ENCODE measurements at places on chromosomes 12 and 14. TPM values are rescaled to one million over a fixed set of nuclear protein-coding genes. Genes with fewer than 3 reads are reported as not detected.

DNA sequence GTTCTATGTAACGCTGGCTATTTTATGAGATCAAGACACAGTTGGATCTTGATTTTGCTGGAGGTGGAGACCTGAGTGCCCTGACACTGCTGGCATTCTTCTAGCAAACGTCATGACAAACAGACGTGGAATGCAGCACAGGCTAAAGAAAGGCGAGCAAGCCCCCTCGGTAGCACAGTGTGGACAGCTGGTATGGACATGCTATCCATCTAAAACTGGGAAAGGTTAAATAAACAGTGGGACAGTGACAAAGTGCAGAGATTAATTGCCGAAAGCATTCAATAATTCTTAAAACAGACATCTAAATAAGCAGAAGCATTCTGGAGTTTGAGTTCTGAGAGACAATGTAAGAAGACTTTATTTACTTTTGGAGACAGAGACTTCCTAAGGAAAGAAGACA is 237.2 kb downstream of the FBXL14 start:
- H3K4me1 ChIP-seq = peaks cover 34% of the 10 kb centered on the region
- no peaks in the 10 kb centered on the region for H3K36me3 ChIP-seq
- no peaks in the 10 kb centered on the region for H3K27me3 ChIP-seq
- no peak overlapping the region for H3K27ac ChIP-seq

- H3K27me3 ChIP-seq = no peaks in the 10 kb centered on the region
- H3K27ac ChIP-seq = peak overlapping the region; percentile 67
- H3K36me3 ChIP-seq = peaks cover 8% of the 10 kb centered on the region
Observed at GRCh38 chr14:65103150-65103760, 938 bp upstream of the MAX start.

- DNase-seq = no peak
- H3K36me3 ChIP-seq = no peaks in the 10 kb centered on the region
- H3K4me1 ChIP-seq = no peaks in the 10 kb centered on the region
Observed at GRCh38 chr14:68193970-68194681, 374.5 kb downstream of the RAD51B start.

DNA sequence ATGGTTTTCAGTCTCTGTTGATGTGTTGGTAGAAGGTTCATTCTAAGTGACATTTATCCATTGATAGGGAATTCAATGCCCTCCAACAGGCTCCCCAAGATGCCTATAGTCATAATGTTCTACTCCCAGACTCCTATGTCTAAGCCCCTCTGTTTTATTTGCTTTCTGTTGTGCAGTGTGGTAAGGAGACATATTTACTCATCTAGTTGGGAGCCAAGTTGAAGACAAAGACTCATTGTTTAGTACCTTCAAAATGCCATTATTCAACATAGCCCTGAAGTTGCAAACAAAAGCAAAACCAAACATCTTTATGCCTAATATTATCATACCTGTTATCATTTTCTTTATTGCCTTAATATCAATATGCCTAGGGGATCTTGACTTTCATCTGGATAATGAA is 302.1 kb downstream of the RMST start:
- H3K27me3 ChIP-seq = no peaks in the 10 kb centered on the region
- no peaks in the 10 kb centered on the region for H3K36me3 ChIP-seq

DNA sequence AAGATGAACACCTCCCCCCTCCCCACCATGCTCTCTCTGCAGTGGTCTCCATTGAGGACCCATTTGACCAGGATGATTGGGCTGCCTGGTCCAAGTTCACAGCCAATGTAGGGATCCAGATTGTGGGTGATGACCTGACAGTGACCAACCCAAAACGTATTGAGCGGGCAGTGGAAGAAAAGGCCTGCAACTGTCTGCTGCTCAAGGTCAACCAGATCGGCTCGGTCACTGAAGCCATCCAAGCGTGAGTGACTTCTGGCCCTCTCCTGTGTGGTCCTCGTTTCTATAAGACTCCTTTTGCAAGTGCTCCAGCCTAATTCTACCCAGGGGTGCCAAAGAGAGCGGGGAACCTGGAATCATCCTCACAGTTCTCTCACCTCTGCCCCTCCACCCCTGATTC is 6.2 kb upstream of the ATN1 start:
- DNase-seq = no peak
- no peak overlapping the region for H3K4me3 ChIP-seq
- no peak overlapping the region for H3K27ac ChIP-seq

- no peak overlapping the region for H3K4me3 ChIP-seq
- no peak for DNase-seq
- H3K27ac ChIP-seq = no peak overlapping the region
- H3K36me3 ChIP-seq = no peaks in the 10 kb centered on the region
- no peaks in the 10 kb centered on the region for H3K4me1 ChIP-seq
Observed at GRCh38 chr12:62827042-62827441, 107.9 kb downstream of the PPM1H start.

DNA sequence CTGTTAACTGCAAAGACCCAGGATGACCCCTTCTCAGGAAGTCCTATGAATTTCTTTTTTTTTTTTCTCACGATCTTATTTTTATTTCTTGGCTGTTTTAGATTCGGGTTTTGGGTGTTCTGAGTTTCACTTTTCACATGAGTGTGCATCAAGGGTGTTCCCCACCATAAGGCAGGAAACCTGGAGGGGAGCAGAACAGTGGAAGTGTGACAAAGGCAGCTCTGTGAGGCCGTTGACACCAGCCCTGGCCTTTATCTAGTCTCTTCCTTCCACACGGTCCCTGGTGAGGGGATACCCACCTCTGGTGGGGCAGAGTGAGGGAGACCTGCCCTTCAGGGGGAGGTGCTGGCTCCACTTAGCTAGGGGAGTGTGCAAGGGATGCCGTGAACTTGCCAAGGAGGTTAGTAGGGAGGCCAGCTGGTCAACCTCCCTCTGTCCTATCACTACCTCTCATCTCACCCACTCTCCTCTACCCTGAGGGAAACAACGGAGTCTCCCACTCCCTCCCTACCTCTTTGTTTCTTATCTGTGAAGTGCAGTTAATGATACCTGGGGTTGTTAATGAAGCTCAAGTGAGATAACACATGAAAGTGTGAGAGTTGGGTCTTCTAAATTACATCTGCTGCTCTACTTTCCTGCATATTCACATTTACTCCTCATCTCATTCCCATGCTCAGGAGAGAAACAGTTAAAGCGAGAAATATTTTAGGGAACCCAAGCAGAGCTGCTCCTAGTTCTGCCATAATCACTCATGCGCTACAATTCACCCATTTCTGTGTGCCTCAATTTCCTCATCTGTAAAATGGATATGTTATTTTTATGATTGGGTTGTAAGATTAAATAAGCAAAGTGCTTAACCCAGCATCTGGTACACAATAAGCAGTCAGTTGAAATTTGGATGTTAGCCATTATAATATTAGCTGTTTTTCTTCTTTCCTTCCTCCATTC is 4.4 kb upstream of the GALNT6 start:
- no peak for DNase-seq
- no peaks in the 10 kb centered on the region for H3K27me3 ChIP-seq
- H3K27ac ChIP-seq = peak overlapping the region; percentile 85
- H3K4me1 ChIP-seq = peaks cover 25% of the 10 kb centered on the region
- no peaks in the 10 kb centered on the region for H3K36me3 ChIP-seq

DNA sequence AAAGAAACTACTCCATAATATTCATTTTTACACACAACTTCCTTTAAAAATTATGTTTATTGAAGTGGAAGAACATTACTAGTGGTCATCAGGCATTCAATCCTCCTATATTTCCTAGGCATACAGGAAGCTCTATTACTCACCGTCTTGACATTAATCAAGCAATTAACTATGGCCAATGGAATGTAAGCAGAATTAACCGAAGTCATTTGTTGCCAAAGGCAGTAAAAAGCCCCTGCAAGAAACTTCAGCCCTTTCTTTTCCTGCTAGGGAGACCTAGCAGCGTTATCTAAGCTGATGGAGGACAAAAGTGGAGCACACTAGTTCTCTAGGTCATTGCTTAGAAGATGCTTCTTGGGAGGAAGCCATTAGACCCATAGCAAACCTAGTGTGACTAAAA is 399.6 kb downstream of the KCNH5 start:
- H3K36me3 ChIP-seq = no peaks in the 10 kb centered on the region
- no peak overlapping the region for H3K4me3 ChIP-seq
- H3K27me3 ChIP-seq = no peaks in the 10 kb centered on the region
- DNase-seq = no peak
- H3K27ac ChIP-seq = no peak overlapping the region
- H3K4me1 ChIP-seq = no peaks in the 10 kb centered on the region

DNA sequence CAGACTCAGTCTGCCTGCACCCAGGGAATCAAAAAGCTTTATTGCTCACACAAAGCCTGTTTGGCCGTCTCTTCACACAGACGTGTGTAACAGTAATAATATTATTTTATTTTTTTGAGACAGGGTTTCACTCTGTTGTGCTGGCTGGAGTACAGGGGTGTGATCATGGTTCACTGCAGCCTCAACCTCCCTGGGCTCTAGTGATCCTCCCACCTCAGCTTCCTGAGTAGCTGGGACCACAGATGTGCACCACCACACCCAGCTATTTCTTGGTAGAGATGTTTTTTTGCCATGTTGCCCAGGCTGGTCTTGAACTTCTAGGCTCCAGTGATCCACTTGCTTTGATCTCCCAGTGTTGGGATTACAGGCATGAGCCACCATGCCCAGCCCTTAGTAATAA is 88.4 kb upstream of the DCD start:
- H3K27ac ChIP-seq = no peak overlapping the region
- no peaks in the 10 kb centered on the region for H3K36me3 ChIP-seq
- DNase-seq = no peak
- no peak overlapping the region for H3K4me3 ChIP-seq

DNA sequence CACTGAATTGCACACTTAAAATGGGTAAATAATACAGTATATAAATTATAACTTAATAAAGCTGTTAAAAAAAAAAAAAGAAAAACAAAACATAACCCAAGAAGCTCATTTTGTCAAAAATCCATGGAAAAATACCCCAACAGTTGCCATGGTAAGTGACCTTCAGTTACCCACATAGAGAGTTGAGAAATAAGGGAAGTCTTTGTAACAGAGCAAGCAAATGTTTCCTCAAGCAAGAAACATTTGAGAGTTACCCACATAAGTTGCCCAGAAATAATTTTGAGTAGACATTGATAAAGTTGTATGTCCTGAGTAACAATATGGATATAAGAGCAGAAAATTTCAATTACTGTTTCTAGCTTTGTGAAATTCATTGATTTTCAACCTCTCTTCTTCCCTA is 227.4 kb downstream of the CCDC59 start:
- H3K36me3 ChIP-seq = no peaks in the 10 kb centered on the region
- H3K4me1 ChIP-seq = no peaks in the 10 kb centered on the region
- H3K27me3 ChIP-seq = no peaks in the 10 kb centered on the region
- no peak for DNase-seq
- no peak overlapping the region for H3K4me3 ChIP-seq

ASCL1 gene
- not detected for total RNA-seq

HOXC4 gene
- 2.2 TPM for total RNA-seq

DNA sequence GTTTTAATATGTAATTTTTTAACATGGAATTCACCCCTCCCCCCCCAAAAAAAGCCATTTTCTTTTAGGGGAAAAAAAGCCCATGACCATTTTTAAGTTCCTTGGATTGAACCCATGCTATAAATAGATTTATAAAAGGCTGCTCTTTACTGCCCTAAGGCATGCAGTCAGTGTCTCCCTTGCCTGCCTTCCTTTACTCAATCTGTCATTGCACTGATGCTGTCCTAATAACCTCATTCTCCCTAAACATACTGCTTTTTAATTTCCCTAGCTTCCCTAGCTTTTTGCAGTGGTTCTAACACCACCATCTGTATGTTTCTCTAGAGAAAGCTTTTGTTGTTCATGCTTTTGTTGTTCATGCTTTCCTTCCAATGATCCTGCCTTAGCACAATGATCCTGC is 83.0 kb downstream of the SLC2A13 start:
- H3K27me3 ChIP-seq = no peaks in the 10 kb centered on the region
- H3K27ac ChIP-seq = no peak overlapping the region
- H3K4me3 ChIP-seq = no peak overlapping the region
- H3K36me3 ChIP-seq = no peaks in the 10 kb centered on the region

DNA sequence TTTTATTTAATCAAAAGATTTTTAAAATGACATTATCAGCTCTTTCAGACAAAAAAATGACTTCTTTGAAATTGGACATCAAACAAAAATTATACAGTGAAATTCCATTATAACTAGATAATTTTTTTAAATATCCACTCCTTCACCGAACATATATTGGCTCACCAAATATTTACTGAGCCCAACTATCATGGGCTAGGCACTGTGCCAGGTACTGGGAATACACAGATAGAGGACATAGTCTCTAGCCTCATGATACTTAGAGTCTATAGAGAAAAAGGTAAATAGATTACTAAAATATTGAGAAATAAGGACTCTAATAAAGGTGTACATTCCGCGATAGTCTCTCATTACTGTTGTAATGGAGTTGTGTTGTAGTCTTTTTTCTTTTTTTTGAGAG is 219.9 kb downstream of the SEC23A start:
- peaks cover 13% of the 10 kb centered on the region for H3K27me3 ChIP-seq
- no peaks in the 10 kb centered on the region for H3K4me1 ChIP-seq
- H3K27ac ChIP-seq = no peak overlapping the region
- no peak overlapping the region for H3K4me3 ChIP-seq

- no peak for DNase-seq
- no peak overlapping the region for H3K27ac ChIP-seq
- H3K36me3 ChIP-seq = no peaks in the 10 kb centered on the region
- H3K27me3 ChIP-seq = no peaks in the 10 kb centered on the region
- H3K4me3 ChIP-seq = no peak overlapping the region
Observed at GRCh38 chr12:67712011-67712410, 63.5 kb downstream of the DYRK2 start.

RASSF9 gene
- total RNA-seq = 0.89 TPM

- H3K4me3 ChIP-seq = peak overlapping the region; percentile 29
- no peaks in the 10 kb centered on the region for H3K27me3 ChIP-seq
- H3K27ac ChIP-seq = peak overlapping the region; percentile 60
- peak; percentile 91 for DNase-seq
- H3K36me3 ChIP-seq = no peaks in the 10 kb centered on the region
- peaks cover 30% of the 10 kb centered on the region for H3K4me1 ChIP-seq
Observed at GRCh38 chr12:117686911-117687377, 281.8 kb downstream of the KSR2 start.

GRCh38 chr12:77163074-77164038 is 98.0 kb upstream of the E2F7 start:
- peak; percentile 27 for DNase-seq
- no peaks in the 10 kb centered on the region for H3K36me3 ChIP-seq
- no peaks in the 10 kb centered on the region for H3K27me3 ChIP-seq
- no peak overlapping the region for H3K4me3 ChIP-seq
- no peak overlapping the region for H3K27ac ChIP-seq
- peaks cover 19% of the 10 kb centered on the region for H3K4me1 ChIP-seq

DNA sequence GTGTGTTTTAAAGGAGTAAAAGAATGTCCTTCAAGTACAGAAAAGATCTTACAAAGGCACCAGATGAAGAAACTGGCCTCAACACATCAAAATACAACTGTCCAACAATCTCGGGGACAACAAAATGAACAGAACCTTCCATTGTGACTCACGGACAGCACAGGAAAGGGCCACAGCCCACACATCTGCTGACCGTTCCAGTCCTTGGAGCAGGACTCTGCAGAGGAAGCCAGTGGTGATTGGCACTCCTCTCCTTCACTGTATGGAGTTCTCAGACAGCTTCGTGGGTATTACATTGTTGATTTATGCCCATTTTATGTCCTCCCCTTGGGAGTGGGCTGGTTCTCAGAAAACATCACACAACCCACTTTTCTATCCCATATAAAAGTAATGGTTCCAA is 32.5 kb upstream of the TC2N start:
- peak; percentile 75 for DNase-seq
- H3K4me3 ChIP-seq = no peak overlapping the region
- peak overlapping the region; percentile 64 for H3K27ac ChIP-seq
- no peaks in the 10 kb centered on the region for H3K27me3 ChIP-seq
- peaks cover 58% of the 10 kb centered on the region for H3K4me1 ChIP-seq

GRCh38 chr14:103688906-103689902 is 26.0 kb downstream of the XRCC3 start:
- DNase-seq = peak; percentile 79
- H3K36me3 ChIP-seq = peaks cover 67% of the 10 kb centered on the region
- no peak overlapping the region for H3K4me3 ChIP-seq
- H3K4me1 ChIP-seq = peaks cover 18% of the 10 kb centered on the region
- H3K27ac ChIP-seq = peak overlapping the region; percentile 64

LRRIQ1 gene
- 0.11 TPM for total RNA-seq

KCNA1 gene
- not detected for total RNA-seq
